ENCODE measurements at places on chromosomes 7 and 10.

GRCh38 chr10:4691301-4691700, 134.7 kb upstream of the AKR1E2 start:
- no peak for DNase-seq

DNA sequence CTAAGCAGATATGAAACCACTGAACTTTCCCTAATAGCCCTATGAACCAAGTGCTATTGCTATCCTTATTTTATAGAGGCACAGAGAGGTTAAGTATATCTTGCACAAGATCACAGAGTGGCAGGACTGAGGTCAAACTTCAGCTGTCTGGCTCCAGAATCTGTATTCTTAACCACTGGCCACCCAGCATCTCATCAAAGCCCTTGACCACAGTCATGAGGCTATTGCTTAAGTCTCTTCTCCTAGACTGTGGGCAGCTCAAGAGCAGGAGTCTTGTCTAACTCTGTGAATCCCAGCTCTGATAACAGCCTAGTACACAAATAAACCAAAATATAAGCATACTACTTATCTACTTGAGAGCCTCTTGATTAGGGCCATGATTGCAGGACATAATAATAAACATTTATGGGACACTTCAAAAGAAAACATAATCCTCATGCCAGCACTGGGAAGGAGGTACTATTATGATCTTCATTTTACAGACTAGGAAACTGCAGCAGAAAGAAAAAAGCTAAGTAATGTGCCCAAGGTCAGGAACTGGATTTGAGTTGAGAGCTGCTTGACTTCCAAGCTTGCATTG, 22.4 kb upstream of the SMC3 start:
- DNase-seq, result no peak

DNA sequence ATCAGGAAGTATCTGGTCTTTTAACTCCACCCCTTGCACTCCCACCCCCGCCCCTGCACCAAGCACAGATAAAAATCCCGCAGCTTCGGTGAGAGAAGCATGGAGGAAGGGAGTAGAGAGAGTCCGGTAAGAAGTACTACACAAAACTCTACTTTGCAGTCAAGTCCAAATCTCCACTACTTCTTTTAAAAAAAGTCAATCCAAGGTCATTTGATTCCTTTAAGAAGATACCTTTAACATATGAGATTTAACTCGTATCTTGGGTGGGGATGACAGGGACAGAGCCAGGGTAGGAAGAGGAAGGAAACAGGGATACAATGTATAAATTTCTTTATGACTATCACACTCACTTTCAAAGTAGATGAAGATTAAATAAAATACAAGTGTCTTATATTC, 132.1 kb downstream of the NRBF2 start:
- peak; percentile 9 for DNase-seq

- DNase-seq, result no peak
These were observed 126.1 kb downstream of the FAM204A start for GRCh38 chr10:118216020-118216419.

DNA sequence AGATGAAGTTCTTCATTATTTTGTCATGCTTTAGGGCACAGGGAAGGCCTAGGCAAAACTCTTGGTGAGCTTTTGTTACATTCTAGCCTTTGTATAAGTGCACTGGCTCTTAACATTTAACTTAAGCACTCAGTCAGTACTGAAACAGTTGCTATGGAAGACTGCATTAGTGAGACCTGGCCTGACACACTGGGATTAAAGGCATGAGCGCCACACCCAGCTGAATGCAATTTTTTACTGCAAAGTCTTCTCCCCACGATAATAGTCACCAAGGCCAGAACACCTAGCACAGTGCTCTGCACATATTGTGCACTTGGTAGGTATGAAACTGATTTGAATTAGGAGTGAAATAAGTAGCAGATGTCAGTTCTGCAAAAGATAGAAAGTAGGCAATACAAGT, 41.2 kb upstream of the ZNF138 start:
- DNase-seq, result no peak

- DNase-seq, result no peak
These were observed 321.4 kb upstream of the AOAH start for GRCh38 chr7:37045681-37046179.

GRCh38 chr10:29370097-29371092, 81.5 kb downstream of the LYZL1 start:
- no peak for DNase-seq

GRCh38 chr7:78993341-78993740, 460.1 kb downstream of the MAGI2 start:
- DNase-seq, result no peak
